ENCODE measurements at places on chromosomes 7 and 10. TPM values are rescaled to one million over a fixed set of nuclear protein-coding genes. Genes with fewer than 3 reads are reported as not detected.

The UCMA gene
- not detected for total RNA-seq

The PPP1R9A gene
- total RNA-seq: 0.56 TPM

The CHCHD3 gene
- 73.3 TPM for total RNA-seq

The GJC3 gene
- 0.19 TPM for total RNA-seq

The GDF10 gene
- 2.0 TPM for total RNA-seq

The RAMP3 gene
- total RNA-seq: 0.28 TPM

The CCDC186 gene
- total RNA-seq: 20.0 TPM

The CNNM2 gene
- total RNA-seq: 9.0 TPM

The SPAG6 gene
- under 0.01 TPM for total RNA-seq

The AIMP2 gene
- 56.0 TPM for total RNA-seq

The CPEB3 gene
- 0.85 TPM for total RNA-seq

The MYO1G gene
- under 0.01 TPM for total RNA-seq

The KCNMA1 gene
- total RNA-seq: 20.7 TPM

The SEC31B gene
- total RNA-seq: 0.96 TPM

The HOXA3 gene
- under 0.01 TPM for total RNA-seq

Measured in regular cardiac myocyte (primary cell).